ENCODE measurements at places on chromosomes 12 and 14.
A peak's percentile ranks its signal among the peaks of the same experiment; 100 is the strongest.

DNA sequence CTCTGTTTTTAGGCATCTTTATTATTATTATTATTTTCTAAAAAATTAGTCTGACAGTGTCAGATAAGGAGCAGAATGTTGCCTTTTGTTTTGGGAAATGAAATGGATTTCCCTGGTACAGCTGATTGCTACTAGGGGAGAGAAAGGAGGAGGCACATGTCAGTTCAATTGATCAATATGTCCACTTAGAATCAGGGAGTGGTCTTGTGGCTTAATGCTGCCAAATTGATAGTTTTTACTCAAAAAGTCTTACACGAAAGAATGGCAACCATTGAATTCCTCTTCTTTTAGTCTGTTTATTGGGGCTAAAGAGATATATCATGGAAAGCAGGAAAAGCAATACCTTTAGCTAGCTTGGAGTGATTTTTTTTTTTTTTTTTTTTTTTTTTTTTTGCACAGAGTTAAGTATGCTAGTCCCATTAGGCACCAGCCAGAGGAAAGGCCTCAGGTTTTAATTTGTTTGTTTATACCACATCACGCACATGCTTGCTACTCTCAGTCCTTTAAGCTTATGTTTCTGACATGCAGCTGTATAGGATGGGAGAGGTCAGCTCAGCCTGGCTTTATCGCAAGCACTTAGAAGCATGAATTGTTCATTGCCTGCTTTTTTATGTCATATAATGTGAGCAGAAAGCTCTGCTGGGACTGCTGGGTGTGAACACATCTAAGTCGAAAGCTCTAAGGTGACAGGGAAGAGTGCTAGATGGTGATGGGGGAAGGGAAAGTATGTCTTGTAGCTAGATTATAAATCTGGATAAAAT lies 1.4 kb downstream of the AKAP6 start:
- DNase-seq: no peak

- DNase-seq: no peak
Measured at GRCh38 chr14:84468153-84468552, 1061.8 kb upstream of the FLRT2 start.

- no peak for DNase-seq
Measured at GRCh38 chr12:12439636-12440035, 82.8 kb downstream of the BORCS5 start.

DNA sequence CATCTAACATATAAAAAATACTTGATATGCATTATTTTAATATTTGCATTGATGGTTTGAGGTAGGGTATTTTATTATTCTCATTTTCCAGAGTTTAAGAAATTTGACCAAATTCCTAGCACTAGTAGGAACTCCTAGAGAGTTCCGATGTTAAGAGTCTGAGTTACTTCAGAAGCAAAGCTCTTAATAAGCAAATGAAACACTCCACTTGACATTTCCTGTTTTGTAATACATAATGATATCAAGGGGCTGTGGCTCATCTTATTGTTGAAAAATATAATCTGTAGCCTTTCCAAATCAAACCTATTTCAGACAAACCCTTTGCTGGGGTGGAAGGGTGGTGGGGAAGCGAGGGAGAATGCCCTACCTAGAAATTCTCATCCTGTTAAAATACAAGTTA lies 355.5 kb downstream of the DIO2 start:
- DNase-seq: no peak

DNA sequence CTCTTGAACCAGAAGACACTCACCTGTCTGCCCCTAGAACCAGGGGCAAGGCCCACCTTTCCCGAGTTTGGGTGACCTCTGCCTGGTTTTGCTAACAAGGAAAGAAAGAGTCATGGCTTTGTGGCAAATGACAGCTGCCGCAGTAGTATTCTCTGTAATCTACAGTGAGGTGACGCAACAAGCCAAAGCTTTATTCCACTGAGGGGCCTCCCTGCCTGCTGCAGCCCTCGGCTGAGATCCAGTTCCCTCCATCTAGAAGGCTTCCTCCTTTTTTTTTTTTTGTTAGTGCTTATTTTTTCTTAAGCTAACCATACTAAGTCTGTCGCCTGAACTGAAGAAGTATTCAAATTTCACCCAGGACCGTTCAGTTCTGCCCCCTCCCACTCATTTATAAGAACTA lies 142.3 kb upstream of the TMCC3 start:
- no peak for DNase-seq

- DNase-seq: no peak
Measured at GRCh38 chr14:42163136-42163535, 556.5 kb downstream of the LRFN5 start.

- DNase-seq: peak; percentile 48
Measured at GRCh38 chr12:124428136-124428791, 133.4 kb downstream of the RFLNA start.

DNA sequence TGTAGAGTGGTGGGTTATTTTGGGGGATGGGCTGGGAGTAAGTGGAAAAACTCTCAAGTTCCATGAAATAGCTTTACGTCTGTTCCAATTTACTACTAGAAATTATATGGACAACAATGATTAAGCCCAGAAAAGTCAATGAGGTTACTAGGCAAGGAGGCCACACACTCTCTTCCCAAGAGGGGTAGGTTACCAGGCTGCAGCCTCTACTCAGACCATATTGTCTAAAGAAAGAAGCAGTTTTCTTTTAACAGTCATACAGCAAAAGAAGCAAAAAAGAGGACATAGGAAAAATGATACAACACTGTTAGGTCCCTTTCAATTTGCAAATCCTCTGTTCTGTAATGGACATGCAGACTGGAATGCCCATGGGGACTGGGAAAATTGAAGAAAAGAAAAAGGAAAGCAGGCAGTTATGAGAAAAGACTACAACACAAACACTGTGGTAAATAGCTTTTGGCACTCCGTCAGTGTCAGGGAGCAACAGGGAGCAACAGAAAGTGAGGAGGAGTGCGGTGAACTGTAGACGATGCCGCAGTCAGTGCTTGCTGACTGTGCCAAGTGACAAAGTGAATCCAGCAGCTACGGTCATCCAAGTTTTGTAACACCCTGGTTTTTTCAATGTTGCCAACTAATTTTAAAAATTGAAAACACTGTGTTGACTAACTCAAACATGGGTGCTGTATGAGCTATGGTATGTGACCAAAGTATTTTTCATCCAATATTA lies 39.8 kb upstream of the HMGA2 start:
- no peak for DNase-seq

DNA sequence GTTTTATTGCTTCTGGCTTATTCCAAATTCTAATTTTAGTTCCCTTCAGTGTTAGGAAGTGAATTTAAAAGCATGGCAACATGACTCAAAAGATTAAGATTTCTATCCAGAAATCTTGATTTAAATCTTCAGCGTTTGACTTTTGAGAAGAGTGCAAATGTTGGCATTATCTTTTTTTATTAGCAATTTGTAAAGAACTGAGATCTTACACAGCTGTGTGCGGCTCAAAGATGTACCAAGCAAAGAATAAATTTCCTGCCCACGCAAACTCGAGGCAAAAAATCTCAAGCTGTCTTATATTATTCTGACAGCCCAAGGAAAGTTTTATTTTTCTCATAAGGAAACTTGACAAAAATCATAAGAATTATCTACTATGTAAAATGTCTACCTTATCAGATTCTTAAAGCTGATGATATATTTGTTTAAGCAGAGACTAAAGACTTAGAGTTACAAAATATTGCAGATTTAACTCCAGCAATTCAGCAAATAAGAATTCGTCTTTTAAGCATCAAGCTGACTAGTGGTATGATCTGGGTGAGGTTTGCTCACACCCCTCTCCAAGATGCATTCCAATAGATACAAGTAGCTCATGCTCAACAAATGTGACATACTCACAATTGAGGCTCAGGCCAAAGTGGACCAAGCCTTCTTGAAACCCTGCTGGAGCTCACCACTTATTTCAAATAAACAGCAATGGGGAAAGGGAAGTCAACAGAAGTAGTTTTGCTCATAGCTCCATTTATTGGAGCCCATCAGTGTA lies 47.4 kb upstream of the POC1B start:
- DNase-seq: no peak

DNA sequence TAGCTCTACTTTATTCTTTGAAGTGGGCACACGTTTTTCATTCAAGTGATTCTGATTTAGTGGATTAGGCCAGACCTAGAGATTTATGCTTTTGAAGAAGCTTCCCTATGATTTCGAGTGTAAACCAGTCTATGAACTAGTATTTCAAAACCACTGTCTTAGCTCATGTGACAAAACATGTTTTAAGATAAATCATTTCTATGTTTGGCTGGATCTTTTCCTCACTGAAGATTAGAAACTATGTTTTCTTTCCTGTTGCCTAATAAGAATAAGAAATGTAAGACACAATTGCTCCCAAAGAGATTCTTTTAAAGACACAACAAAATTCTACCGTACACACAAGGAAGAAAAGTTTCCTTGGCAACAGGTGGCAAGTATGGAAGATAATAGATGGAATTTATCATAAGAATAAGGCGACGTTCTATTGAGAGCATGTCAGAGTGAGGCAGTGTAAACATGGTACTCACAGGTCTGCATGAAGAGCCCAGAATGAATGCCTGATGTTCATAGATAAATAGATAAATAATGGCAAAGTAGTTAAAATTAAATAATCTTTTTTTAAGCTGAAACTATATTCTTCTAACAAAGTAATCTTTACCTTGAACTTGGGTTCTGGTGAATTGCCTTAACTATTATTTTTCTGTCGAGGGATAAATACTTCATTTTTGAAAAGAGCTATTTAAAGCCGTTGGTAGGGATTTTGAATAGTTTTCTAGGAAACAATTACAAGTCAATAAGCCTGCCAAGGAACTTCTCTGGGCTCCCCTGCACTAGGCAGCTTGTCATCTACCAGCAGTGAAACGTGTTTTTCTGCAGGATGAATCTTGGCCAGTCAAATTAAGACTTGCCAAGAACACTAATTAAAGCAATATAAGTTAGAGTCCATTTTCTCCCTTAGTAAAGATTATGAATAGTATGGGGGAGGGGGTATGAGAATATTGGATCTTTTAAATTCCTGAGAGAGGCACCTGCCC lies 34.1 kb upstream of the C12orf75 start:
- DNase-seq: no peak

DNA sequence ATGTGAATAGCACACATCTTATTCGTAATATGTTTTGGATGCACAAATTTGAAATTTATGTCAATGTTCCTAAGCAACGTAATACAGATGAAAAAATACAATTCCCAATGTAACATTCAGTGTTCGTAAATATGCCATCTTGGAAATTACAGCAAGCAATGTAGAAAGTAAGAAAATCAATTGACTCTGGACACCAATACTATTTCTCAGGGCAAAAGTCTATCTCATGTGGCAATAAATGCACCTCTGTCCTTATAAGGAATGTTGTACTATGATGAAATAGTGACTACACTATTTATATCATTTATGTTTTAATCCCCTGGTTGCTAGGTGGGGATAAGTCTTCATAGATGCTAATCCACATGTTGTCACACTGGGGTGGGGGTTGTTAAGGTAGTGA lies 251.2 kb downstream of the GXYLT1 start:
- no peak for DNase-seq

DNA sequence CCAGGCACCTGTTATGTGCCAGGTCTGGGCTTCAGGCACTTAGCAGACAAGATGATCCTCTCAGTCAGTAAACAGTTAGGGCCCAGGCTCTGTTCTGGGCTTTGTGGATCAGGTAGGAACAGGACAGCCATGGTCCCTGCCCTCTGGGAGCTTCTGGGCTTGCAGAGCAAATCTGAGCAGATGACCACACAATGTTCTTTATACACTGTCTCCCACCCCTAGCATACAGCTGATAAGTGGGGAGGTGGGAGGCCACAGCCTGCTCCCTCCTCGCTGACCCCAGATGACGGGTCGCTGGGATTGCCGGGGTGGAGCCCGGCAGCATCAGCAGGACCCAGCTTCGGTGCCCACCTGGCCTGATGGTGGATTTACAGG lies 53.1 kb upstream of the RIN3 start:
- DNase-seq: no peak

GRCh38 chr12:93790472-93791152 lies 113.4 kb downstream of the CRADD start:
- no peak for DNase-seq

DNA sequence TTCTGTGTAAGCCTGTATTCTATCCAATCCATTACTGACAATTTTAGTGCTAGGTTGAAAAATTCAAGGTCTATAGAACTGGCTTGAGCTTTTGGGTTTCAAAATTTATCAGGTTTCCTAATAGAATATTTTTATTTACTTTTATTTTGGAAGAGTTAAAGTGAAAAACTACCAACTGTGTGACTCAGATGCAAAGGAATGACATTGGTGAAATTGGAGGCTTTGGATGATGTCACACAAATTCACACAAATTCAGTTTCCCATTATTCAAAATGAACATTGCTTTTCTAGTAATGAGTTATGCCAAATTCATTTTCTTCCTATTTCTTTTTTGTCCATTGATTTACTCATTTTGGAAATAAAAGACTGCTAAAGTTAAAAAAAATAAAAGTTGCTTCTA lies 186.9 kb downstream of the ALX1 start:
- no peak for DNase-seq

DNA sequence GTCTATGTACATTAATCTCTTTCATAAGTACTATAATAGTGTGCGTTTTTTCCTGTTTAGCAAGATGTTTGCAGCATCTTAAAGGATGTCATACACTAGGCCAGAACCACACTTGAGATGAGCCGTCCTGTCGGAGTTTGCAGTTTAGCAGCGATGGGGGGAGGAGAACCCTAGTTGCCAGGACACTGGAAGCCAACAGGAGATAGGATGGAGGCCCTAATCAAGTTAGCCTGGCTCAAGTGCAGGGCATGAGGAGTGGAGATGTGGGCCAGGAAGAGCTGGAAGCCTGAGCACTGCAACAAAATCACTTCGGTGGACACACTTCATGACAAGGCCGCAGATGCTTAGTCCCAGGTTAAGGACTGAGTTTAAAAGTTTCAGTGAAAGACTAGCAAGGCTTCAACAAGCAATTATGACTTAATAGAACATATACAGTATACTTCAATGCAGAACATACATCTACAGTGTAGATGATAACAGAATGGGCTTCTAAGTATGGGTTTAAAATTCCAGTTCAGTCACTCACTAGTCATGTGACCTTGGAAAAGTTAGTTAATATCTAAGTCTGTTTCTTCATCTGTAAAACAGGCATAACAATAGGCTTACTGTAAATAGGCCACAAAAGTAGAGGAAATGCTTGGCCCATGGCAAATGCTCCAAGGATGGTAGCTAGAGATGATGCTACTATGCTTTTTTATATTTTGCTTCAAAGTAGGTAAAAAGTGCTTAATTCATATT lies 77.1 kb downstream of the PTPN21 start:
- DNase-seq: no peak

DNA sequence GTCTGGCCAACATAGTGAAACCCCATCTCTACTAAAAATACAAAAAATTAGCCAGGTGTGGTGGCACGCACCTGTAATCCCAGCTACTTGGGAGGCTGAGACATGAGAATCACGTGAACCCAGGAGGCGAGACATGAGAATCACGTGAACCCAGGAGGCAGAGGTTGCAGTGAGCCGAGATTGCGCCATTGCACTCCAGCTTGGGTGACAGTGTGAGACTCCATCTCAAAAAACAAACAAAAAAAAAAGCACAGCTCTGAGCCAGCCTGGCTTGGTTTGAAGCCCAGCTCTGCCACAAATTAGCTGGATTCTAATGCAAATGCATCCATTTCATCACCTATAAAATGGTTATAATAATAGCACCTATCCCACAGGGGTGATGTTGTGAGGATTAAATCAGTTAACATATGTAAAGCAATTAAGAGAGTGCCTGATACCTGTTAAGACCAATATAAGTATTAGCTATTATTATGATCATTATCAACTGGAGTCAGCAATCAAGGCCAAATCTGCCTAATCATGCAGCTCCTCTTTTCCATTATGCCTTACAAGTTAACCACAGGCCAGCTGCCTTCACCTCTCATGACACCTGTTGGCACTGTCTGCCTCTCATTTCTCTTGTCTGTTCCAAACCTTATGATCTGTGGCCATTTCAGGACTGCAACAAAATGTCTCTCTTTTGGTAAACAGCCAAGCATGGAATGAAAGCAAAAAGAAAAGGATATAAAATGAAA lies 2.1 kb downstream of the GNPTAB start:
- DNase-seq: no peak

Data from NCI-H446 treated with DMSO at 0.1 percent for 48 hours (cell line).